ENCODE measurements at places on chromosomes 3 and 15.

GRCh38 chr15:83734487-83734886, 80.6 kb downstream of the ADAMTSL3 start:
- DNase-seq = peak; percentile 18

DNA sequence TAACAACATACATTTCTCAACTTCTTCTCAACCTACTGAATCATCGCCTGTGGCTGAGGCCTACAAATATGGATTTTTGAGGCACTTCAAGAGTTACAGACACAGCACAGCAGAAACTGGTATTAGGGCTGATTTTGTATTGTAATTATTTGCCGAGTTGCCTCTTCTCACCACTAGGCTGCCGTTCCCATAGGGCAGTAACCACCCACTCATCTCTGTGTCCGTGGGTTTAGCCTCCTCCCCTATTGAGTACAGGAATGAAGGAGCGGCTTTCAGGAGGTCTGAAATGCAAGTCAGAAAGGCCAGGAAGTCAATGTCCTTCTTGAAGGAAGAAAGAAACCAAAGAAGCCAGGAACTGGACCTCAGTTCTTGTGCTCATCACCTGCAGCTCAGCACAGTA, 220.8 kb downstream of the MTHFS start:
- DNase-seq = no peak

- DNase-seq = no peak
Observed at GRCh38 chr3:181855825-181856224, 144.1 kb downstream of the SOX2 start.

- no peak for DNase-seq
Observed at GRCh38 chr3:121467085-121467484, 78.7 kb downstream of the POLQ start.

- no peak for DNase-seq
Observed at GRCh38 chr15:48976444-48977088, 12.8 kb upstream of the SHC4 start.

DNA sequence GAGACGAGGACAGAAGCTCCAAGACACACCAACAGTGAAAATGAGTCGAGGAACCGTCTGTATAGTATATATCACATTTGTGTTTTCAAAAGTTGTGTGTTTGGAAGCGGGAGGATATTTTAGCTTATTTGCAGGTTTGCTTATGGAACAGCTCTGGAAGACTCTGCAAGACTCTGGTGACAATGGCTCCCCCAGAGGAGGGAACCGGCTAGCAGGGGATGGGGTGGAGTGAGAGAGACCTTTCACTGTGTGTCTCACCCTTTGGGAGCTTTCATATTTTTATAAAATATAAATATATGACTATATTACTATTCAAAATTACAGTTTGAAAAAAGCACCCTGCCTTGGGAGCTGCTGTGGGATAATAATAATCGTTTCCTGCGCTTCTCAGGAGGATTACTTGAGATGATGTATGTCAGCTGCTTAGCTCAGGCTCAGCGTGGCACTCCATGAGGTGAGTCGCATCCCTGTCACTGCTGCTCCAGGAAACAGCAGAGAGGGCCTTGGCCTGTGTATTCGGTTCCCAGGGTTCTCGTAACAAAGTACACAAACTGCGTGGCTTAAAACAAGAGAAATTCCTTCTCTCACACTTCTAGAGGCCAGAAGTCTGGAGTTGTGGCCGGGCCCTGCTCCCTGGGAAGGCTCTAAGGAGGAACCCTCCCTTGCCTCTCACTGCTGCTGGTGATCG, 183.9 kb downstream of the FAM43A start:
- DNase-seq = peak; percentile 24

DNA sequence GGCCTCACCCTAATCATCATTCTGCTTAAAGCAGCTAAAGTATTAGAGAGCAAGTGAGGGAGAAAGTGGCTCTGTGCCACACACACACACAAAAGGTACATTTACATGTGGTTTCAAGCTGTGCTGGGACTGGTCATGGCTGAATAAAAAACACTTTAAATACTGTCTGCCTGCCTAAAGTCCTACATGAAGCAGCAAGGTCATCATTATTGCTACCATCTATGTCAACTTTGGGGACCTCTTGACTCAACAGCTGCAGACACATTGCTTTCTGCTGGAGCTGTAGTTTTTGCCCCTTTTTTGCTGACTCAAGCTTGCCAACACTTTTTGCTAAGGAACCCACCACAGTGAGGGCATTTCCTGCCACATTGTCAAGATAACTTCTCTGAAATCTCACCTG, 1237.9 kb downstream of the ROBO2 start:
- no peak for DNase-seq

DNA sequence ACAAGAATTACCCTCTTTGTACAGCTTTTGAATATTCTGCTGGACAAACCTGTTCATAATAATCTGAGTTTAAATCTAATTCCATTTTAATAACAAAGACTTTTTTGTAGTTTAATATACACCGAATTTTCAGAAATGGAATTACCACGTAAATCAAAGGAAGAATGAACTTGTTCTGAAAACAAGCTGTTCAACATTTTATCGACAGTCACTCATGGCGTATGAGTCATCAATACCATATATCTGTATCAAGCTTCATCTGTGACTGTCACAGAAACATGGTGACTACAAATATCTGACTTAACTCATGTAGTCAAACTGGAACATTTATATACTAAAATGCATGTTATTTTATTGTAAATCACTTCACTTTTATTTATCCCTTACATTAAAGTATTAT, 90.0 kb downstream of the EFL1 start:
- no peak for DNase-seq

- DNase-seq = no peak
Observed at GRCh38 chr3:101248736-101249135, 71.6 kb downstream of the IMPG2 start.

DNA sequence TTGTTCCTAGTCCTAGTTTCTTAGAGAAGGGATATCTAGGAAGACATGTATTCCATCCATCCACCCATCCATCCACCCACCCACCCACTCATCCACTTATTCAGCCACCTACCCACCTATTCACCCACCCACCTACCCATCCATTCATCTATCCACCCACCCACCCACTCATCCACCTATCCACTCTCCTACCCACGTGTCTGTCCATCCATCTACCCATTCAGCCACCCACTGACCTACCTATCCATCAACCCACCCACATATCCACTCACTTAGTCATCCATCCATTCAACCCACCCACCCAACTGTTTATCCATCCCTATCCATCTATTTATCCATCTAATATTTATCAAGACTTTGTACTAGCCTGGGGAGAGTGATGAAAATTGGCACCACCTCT, 120.5 kb downstream of the FBLN2 start:
- no peak for DNase-seq

- DNase-seq = no peak
Observed at GRCh38 chr15:47872208-47872607, 154.9 kb downstream of the SEMA6D start.

Data from NCI-H226 (cell line).